ENCODE measurements at places on chromosomes 2 and 18. TPM values are rescaled to one million over a fixed set of nuclear protein-coding genes. Genes with fewer than 3 reads are reported as not detected.

Gene LAMA3
- 0.18 TPM for total RNA-seq

Gene ALPP
- total RNA-seq: not detected

DNA sequence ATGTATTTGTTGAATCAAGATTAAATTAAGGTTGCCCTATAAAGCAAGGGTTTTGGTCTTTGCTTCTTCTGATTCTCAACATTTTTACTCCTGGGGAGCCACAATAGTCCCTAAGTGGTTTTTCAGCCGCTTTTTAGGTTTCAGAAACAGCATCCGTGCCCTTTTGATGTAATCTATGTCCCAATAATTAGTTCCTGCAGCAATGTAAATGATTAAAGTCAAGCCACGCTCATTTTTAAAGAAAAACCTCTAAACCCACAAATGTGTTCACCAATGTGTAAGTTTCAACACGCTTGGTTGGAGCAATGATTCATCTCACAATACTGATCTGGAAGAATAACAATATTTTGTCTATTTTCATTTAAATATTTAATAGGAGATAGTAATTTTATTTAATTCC lies 5.6 kb downstream of the ARL4C start:
- no peak for DNase-seq

DNA sequence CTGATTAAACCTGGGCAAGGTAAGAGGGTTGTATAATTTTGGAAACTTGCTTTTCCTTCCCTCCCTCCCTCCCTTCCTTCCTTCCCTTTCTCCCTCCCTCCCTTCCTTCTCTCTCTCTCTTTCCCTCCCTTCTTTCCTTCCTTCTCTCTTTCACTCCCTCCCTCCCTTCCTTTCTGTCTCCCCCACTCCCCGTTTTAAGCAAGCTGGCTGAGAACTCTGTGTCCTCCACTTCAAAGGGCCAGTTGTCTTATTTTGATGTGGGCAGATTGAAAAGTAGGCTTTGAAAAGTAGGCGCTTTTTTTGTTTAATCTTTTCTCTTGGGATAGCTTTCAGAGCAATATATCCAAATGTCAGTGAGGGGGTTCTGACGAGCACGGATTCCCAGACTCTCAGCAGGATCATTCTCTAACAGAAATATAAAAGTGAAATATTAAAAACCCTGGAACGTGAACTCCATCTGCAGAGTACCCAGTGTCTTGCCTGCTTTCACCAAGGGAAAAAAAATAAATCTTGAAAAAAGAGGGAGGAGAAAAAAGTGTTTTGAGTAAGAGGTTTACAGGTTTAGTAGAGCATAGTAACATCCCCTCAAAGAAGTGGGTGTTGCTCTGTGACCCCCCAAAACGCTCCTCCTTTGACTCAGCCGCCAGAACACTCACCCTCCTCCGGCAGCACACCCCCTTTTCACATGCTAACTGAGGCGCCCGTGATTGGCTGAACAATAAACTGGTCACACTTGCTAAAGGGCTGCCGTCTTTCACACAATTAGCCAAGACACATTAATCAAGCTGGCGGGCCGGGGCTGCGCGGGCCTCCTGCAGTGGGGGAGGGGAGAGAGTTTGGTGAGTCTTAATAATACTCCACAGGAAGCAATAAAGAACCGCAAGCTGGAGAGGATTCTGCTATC lies 52.2 kb downstream of the CDK15 start:
- DNase-seq: peak; percentile 56

DNA sequence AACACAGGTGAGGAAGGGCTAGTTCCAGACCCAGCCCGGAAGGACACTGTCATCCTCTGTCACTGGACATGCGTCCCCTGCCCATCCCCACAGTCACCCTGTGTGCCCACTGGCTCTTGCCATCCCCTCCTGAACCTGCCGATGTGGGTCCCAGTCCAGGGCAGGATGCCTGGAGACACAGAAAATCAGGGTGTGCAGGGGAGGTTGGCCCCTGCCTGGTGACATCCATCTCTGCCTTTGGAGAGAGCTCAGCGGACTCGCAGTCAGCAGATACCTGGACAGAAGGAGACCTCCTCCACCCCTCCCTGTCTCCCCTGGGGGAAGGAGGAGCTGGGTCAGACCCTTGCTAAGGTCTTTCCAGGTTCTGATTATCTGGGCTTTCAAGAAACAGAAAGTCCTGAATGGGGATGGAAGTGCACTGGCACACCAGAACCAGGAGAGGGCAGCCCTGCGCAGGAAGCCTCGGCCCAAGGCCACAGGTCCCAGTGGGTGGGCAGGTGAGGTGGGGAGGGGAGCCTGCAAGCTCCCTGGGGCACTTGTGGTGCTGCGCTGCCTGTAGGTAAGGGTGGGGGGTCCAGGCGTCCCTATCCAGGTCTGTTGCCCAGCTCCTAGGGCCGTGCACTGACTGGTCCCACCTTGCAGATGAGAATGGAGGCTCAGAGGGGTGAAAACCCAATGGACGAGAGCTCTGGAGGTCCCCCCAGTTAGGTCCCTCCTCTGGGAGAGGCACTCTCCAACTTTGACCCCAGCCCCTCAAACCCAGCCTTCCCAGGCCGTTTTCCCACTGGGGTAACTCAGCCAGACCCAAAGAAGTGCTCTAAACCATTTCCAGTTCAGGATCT lies 9.7 kb upstream of the OTOS start:
- DNase-seq: peak; percentile 12

DNA sequence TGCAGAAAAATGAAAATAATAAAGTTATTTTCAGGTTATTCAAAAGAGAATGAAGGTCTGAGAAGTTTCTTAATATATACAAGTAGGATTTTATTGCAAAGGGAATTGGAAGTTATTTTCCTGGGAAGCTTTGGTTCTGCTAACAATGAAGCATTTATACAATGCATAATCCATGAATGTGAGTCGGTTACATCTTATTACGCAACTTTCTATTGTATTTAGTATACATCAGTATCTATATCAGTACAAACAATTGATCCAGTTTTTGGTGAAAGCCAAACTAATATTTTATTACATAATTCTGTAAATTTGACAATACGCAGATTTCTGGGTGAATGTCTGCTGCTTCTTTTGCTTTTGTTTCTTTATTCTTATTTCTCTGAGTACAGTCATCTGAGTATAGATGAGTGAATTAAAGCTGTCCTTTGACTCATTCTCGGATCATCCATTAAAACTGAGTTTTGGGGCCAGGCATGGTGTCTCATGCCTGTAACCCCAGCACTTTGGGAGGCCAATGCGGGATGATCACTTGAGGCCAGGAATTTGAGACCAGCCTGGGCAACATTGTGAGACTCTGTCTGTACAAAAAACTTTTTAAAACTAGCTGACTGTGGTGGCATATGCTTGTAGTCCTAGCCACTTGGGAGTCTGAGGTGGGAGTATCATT lies 108.5 kb downstream of the SOCS6 start:
- DNase-seq: no peak

DNA sequence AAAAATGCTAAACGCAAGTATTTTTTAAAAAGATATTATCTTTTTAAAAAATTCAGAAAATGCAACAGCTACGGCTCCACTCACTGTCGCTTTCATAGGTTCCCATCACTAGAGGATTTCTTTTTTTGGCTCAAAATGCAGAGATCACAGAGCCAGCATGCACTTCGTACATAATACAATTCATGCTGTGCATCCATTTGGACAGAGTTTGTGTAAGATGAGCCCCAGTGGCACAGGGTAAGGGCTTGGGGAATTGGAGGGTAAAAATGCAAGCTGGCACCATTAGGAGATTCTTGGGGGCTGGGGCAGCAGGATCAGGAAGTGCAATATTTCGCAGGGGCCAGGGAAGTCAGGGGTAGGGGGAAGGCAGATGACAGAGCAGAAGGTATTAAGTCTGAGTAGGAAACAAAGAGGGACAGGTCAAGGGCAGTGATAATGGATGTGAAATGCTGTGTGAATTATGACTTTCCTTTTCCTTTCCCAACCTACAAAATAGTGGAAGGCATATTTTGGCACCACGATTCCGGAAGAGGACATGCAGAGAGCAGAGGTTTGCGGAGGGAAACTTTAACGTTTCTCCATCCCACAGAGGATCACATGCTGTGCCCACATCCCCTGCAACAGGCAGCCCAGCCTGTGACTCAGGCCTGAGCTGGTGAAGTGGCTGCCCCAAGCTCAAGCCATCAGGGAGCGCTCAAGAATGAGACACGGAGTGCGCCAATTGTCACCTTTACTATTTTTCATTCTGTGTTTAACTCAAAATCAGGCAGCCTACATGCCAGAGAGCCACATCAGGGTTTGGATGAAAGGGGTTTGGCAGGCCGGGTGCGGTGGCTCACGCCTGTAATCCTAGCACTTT lies 4.7 kb downstream of the CAPG start:
- no peak for DNase-seq

Gene CFAP65
- 0.07 TPM for total RNA-seq

Gene EPB41L3
- 886 TPM for total RNA-seq

- DNase-seq: no peak
Measured at GRCh38 chr18:39162013-39162827, 1596.6 kb upstream of the CELF4 start.

Gene EGR4
- total RNA-seq: 0.06 TPM

DNA sequence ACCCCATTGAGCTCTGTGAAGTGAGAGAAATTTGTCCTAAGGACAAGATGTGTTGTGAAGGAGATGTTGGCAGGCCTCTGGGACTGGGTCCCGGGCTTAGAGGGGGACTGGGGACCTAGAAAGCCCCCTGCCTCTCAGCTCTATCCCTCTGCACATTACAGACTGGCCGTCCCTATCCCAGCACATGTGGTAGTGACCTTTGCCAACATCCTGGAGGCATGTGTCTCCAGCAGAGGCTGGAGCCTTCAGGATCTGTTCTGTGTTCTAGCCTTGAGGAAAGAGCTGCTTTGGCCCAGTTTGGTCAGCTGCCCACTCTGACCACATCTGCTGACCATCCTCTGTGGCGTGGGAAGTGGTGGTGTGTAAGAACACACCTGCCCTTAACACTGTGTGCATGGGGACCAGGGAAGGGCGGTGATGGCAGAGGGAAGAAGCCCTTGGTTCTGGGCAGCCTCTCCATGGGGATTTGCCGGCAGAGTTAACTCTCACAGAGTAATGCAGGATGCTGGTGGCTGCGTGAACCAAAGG lies 33.4 kb downstream of the NCK2 start:
- DNase-seq: no peak

DNA sequence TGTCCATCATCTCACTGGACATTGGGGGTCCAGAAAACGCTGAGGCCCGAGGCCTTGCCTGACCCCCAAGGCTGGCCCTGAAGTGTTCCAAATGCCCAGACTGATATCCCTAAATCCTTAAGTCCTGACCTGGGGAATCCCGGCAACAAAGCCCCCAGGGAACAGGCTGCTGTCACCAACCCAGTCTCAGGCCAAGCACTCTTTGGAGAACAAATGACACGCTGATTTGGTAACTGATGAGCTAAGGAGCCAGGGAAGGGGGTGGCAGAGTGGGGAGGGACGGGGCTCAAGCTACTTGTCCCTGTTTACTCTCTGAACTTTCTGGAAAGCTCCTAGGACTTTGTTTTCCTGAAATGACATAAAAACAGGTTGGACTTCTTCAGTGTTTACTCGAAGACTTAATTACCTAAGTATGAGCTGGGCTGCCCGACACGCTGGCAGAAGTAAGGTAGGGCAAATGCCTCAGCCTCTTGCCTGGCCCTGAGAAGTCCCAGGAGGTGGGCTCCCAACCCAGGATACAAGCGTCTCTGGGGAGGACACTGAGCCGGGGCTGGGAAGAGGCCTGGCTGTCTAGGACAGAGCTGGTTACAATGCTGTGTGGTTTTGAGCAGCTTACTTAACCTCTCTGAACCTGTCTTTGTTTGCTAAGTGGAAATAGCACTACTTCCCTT lies 105.5 kb upstream of the GLI2 start:
- no peak for DNase-seq

- no peak for DNase-seq
Measured at GRCh38 chr2:24771061-24771460, 22.1 kb downstream of the PTRHD1 start.

DNA sequence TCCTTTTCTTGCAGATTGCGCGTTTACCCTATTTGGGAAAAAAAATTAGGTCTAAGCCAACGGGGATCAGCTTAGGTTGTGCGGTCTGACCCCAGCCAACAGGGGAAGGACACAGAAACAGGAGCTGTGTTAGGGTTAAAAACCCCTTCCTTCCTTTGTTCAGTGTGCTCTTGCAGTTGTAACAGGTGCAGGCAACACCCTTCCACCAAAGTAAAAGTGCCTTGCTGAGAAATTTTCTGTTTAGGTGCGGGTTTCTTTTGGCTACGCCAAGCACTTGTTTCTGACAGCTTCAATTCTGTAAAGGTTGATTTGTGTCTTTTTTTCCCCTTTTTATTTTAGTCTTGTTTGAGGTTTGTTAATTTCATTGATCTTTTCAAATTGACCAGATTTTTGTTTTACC lies 92.5 kb downstream of the PTPN4 start:
- DNase-seq: no peak

DNA sequence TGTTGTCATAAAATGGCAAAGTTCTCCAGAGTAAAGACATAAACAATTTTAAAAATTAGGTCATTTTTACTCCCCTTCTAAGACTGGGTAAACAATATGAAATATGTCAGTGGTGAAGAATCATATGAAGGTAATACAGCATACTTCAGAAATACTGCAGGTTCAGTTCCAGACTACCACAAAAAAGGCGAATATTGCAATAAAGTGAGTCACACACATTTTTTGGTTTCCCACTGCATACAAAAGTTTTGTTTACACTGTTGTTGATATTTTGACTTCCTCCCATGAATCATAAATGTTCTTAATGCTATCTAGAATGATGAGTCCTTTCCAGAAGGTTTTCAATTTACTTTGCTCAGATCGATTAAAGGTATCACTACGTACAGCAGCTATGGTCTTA lies 73.5 kb downstream of the SMC6 start:
- DNase-seq: no peak

- no peak for DNase-seq
Measured at GRCh38 chr2:95316466-95317122, 19.4 kb downstream of the KCNIP3 start.

Gene METTL4
- total RNA-seq: 7.5 TPM

Data from cardiac muscle cell (in vitro differentiated cells and primary cell).